Activated CD4-positive, alpha-beta T cell treated with anti-CD3 and anti-CD28 coated beads, Interleukin-2, Interleukin-4, amounts not matched to agents 100 ng/mL and 50 ng/mL, durations not matched to agents 16 hours and 8 hours (primary cell): ENCODE measurements at places on chromosomes 7 and 10.

DNA sequence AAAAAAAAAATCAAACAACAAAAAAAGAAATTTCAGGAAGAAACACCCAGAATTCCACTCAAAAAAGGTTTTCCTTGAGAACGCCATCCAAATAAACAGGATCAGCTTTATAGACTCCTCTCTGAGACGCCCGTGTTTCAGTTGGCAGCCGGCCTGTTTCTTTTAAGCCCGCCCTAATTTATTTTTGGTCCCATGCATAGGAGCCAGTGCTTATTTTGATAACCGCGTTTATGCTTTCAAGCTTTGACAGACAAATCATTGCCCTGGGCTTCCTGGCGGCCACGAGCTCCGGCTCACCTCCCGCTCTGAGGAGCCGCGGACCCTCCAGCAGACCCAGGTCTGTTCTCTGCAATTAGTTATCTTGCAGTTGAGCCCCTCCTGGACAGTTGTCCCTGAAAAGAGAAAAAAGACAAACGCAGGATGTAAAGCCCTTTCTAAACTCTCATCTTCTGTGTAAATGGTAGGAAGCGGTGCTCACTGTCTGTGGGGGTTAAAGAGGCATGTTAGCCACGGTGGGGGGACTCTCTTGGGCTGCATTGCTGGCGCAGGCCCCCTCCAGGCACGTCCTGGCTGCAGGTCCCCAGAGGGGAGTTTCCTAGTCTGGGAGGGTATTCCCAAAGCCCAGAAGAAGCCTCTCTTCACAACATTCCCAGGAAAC lies 22.2 kb upstream of the UNCX start:
- DNase-seq: no peak

GRCh38 chr10:87552248-87552929 lies 47.7 kb downstream of the MINPP1 start:
- no peak for DNase-seq

- no peak for DNase-seq
Measured at GRCh38 chr7:18036783-18037182, 9.1 kb upstream of the PRPS1L1 start.

DNA sequence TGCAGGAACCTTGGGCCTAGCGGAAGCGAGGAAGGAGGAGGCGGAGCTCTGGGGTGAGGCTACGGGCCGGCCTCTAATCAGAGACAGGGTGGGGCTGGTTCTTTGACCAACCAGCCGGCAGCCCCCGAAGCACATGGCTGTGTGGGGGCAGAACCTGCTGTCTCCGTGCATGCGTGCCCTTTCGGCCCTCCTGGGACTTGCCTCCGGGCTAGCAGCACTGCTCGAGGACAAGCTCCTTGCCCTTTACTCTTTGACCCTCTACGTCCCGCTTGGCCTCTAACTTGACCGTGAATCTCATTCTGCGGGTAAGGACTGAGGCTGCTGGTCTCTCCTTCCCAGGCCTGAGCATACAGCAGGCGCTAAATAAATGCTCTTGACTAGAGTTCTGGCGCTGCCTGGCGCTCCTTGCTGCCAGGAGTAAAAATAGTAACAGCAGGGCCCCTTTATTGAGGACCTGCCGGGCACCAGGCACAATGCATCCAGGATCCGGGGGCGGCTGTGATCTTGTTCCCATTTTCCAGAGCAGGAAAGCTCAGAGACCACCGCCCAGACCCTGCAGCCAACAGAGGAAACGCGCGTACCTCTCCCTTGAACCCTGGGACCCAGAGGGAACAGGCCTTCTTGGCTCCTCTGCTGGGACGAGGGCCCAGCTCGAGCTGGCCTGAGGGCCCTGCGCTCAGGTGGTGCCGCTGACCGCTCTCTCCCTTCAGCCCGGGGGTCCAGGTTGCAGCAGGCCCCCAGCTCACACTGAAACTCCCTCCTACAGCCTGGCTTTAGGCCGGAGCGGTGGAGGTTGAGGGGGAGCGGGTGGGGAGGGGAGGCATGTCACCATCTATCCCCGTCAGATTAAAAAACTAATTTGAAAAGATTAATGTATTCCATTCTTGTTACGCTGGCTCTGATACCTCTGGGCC lies 2.7 kb upstream of the COMTD1 start:
- DNase-seq: no peak

DNA sequence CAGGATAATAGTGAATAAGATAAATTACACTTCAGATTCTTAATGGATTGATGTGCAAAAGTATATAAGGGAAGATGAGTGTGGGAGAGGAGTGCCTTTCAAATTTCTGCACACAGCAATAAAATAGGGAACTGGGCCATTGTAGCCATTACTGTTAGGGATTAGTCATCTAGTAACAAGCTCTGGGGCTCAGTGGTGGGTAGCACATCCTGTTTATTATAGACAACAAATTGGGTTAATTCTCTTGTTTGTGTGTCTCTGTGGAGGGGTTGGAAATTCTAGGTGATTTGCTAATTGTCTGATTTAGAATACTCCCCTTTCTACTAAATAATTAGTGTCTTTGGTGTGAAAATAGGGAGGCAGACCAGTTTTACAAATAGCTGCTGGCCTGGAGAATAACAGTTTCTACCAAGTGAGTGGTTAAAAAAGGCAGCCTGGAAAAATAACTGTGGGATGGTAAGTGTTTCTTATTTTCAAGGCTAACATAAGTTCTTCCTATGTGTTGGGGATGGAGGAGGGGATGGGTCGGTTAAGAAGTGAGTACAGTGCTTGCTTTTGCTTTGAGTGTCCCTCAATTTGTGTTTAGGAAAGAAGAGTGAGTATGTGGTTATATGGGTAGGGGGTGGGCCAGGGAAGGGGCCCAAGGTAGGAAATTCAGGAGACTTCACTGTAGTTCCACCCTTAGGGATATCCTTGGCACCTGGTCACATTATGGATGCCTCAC lies 43.3 kb upstream of the TMEM248 start:
- peak; percentile 39 for DNase-seq

DNA sequence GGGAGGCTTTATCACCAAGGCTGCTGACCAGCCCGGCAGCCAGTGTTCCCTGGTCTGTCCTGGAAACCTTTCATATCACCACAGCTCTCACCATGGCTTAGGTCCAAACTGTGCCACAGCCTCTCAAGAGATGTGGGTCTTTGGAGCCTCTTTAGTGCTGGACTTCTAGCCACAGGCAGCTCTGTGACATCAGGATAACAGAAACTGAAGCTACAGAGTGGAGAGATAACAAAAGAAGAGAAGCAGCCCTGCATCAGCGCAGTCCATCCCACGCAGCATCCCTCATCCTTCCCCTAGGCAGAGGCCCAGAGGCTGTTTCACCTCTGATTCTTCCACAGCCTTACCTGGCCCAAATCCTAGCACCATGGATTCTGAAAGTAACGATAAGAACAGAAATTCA lies 187.9 kb upstream of the KMT2E start:
- DNase-seq: no peak

- no peak for DNase-seq
Measured at GRCh38 chr7:18541181-18541870, 45.8 kb downstream of the HDAC9 start.

- DNase-seq: no peak
Measured at GRCh38 chr10:92420546-92421275, 129.7 kb downstream of the MARCHF5 start.

DNA sequence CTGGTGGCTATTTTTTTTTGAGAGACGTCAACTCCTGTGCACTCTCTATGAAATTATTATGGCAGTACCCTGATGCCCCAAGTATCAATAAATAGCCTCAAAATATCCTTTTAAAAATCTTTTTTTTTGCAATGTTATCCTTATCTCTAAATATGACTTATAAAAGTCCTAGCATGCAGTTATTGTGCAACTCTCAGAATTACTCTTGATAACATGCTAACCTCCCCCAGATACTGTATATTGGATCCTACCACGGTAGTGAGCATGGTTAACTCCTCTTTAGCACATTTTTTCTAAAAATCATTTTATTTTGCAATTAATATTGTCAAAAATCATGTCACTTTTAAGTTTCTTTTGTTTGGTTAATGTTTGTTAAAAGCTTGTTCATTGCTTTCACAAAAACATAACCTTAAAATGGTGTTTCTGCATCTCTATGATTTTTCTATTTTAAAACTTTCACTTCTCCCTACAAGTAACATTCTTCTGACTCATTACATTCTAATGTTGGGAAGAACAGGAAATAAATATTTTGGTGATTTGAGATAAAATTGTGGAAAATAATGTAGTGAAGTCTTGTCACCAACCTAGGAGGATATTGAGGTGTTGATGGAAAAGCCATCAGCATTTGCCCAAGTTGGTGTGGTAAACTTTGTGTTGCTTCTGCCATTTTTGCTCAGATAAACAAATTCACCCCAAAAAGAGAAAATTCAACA lies 42.1 kb upstream of the ADRA2A start:
- no peak for DNase-seq

DNA sequence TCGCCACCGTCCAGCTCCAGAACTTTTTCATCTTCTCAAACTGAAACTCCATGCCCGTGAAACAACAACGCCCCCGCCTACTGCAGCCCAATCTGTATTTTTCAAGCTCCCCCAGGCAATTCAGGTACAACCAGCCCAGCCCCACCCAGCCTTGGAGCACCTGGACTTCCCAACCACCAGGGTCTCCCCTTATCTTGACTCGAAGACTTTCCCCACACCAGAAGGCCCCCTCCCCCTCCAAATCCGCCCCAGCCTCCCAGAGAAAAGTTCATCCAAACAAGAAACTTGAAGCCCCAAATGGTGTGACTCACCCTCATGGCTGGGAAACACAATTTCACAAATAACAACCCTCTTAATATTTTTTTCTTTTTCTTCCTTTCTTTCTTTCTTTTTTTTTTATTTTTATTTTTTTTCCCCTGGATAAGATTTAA lies 10.6 kb downstream of the ZCCHC24 start:
- DNase-seq: no peak

DNA sequence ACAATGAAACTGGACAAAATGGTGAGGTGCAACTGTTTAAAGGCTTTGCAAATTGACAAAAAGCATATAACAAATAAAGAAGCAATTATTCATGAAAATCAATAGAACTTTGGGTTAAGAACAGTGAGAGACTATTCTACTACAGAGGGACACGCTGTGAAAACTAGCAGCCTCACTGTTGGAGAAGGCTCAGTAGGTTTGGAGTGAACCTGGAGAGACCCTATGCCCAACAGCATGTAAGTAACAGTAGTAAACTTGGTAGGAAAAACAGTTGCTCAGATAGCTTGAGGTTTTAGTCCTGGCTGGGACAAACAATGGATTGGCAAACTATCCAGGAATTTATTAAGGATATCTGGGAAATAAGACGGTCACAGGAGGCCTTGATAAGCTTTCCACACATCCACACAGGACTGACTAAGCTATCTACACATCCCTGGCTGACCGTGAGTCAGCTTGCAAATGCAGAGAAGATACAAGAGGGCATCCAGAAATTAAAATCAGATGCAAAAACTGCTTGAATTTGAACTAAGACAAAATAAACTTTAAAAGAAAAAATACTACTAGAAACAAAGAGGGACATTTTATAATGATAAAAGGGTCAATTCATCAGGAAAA lies 15.9 kb downstream of the FAM149B1 start:
- DNase-seq: no peak

DNA sequence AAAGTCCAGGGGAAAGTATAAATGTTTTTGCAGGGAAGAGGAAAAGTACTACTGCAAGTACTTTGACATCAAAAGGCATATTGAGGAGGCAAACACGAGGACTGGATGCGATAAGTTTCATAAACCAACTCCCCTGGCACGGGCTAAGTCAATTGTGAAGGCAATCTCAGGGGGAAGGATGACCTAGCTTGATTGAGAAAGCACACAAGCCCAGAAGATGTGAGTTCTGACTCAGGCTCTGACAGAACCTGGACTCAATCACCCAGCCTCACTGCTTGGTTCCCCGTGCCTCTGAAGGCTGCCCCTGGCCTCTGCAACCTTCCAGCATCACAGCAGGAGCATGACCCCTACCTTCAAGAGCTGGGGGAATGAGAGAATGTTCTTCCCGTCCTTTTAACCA lies 93.2 kb upstream of the ZNF438 start:
- DNase-seq: no peak

DNA sequence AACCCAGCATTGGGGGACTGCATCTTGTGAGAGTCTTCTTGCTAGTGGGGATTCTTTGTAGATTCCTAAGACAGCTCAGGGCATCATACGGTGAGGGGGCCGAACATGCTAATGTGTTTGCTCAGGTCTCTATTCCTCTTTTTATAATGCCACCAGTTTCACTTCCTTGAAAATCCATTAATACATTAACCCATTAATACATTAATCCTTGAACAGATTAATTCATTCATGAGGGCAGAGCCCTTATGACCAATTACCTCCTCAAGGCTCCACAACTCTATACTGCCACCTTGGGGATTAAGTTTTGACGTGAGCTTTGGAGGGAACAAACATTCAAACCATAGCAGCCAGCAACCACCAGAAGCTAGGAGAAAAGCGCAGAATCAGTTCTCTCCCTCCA lies 67.2 kb upstream of the POT1 start:
- no peak for DNase-seq

GRCh38 chr10:34722404-34722803 lies 92.7 kb downstream of the PARD3 start:
- no peak for DNase-seq

DNA sequence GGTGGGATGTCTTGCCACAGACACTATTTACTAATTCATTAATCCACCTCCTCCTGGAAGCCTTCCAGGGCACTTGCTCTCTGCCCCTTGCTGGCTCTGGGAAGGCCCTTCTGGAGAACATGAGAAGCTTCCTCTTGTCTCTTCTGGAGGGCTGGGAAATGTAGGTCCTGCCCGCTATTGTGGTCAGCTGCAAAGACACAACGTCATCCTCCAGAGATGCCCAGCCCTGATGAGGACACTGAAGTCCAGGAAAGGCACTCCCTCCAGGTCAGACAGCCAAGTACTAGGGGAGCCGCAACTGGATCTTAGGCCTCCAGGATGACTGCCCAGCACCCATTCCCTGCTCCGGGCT lies 9.6 kb upstream of the TACR2 start:
- no peak for DNase-seq

GRCh38 chr7:37096341-37096740 lies 352.3 kb downstream of the ELMO1 start:
- DNase-seq: no peak

- DNase-seq: no peak
Measured at GRCh38 chr7:130475776-130476175, 16.1 kb upstream of the MEST start.

DNA sequence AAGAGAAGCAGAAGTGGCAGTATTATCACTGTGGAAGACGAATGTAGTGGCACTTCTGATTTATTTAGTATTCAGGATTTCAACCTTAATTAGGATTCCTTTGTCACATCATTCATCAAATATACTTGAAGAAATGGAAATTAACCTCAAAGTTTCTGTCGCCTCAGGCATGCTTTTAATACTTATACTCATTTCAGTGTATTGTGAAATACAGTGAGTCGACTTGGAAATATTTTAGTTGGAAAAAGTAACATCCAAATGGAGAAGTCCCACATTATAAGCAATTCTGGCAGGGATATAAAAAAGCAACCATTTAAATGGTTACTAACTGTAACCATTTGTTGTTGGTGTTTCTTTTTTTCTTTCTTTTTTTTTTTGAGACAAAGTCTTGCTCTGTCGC lies 648.8 kb downstream of the ARL4A start:
- no peak for DNase-seq

- peak; percentile 88 for DNase-seq
Measured at GRCh38 chr10:110504111-110504735, 6.5 kb downstream of the DUSP5 start.

- DNase-seq: no peak
Measured at GRCh38 chr7:74138945-74139843, 35.0 kb upstream of the EIF4H start.

- DNase-seq: no peak
Measured at GRCh38 chr10:105656856-105657255, 1015.8 kb downstream of the SORCS3 start.

- peak; percentile 41 for DNase-seq
Measured at GRCh38 chr7:70693686-70694433, 438.1 kb upstream of the GALNT17 start.
